ENCODE measurements at places on chromosomes 11 and 22. TPM values are rescaled to one million over a fixed set of nuclear protein-coding genes. Genes with fewer than 3 reads are reported as not detected.

DNA sequence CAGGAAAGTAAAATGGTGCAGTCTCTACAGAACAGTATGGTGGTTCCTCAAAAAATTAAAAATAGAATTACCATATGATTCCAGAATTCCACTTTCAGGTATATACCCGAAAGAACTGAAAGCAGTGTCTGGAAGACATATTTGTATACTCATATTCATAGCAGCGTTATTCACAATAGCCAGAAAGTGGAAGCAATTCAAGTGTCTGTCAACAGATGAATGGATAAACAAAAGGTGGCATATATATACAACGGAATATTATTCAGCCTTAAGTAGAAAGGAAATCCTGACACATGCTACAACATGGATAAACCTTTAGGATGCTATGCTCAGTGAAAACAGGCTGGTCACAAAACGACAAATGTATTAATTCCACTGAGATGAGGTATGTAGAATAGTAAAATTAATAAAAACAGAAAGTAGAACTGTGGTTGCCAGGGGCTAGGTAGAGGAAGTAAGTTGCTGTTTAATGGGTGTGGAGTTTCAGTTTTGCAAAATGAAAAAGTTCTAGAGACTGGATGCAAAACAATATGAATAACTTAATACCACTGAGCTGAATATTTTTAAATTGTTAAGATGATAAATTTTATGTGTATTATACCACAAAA is 14.5 kb downstream of the SAA1 start:
- no peak overlapping the region for H3K4me3 ChIP-seq
- no peak overlapping the region for H3K27ac ChIP-seq
- DNase-seq: no peak

DNA sequence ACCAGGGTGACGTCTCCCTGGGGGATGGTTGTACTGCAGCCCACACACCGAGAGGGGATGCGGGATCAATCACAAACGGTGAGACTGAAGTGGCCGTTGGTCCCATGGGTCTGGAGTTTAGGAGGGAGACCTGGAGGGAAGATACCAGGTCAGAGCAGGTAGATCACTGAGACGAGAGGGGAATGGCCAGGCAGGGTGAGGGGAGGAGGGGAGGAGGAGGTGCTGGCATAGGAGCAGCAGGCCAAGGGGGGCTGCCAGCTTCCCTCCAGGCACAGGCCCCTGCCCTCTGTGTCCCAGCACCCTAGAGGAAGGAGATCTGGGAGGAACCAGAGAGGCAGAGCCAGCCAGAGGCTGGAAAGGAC is 7.0 kb downstream of the MAPK8IP2 start:
- H3K4me3 ChIP-seq: no peak overlapping the region
- H3K27ac ChIP-seq: no peak overlapping the region
- no peaks in the 10 kb centered on the region for H3K36me3 ChIP-seq
- no peak for DNase-seq

- no peak overlapping the region for H3K27ac ChIP-seq
- H3K4me1 ChIP-seq: no peaks in the 10 kb centered on the region
- DNase-seq: no peak
- no peaks in the 10 kb centered on the region for H3K36me3 ChIP-seq
Observed at GRCh38 chr11:72730243-72730642, 22.0 kb downstream of the ARAP1 start.

- no peaks in the 10 kb centered on the region for H3K4me1 ChIP-seq
- no peak overlapping the region for H3K4me3 ChIP-seq
- H3K27ac ChIP-seq: no peak overlapping the region
- no peaks in the 10 kb centered on the region for H3K36me3 ChIP-seq
- H3K27me3 ChIP-seq: no peaks in the 10 kb centered on the region
Observed at GRCh38 chr11:70331901-70332300, 61.4 kb downstream of the PPFIA1 start.

DNA sequence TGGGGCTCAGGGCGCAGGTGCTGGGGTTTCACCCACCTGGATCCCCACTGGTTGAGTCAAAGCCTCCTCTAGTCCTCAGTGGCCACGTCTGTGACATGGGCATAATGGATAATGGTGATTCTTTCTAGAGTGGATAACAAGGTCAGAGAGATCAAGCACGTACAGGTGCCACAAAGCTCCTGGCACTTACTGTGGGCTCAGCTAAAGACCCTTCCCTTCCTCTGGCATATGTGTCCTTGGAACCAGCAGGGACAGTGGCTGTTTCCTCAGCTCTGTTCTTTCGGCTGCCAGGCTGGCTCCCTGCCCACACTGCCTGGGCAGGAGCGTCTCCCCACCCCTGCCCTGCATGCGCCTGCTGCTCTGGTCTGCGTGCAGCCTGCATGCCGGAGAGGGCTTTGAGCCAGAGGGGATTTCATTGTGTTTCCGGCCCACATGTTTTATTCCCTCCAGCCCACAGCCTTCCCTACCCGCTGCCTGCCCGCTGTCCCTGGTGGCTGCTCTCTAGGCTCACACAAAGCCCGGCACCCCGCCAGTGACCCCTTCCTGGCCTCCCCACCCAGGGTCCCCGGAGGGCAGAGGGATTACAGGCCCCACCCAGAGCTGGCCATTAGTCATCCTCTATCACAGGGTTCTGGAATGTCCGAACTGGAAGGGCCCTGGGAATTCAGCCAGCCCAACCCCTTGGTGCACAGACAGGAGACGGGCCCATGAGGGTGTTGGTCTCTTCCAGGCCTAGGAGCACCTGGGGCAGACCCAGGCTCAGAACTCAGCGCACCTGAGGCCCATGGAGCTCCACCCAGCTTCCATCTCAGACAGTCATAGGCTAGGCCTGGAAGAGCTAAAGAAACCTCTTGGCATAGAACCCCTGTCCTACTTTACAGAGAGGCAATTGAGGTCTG is 55.3 kb upstream of the GCAT start:
- no peaks in the 10 kb centered on the region for H3K27me3 ChIP-seq
- peaks cover 23% of the 10 kb centered on the region for H3K4me1 ChIP-seq
- no peaks in the 10 kb centered on the region for H3K36me3 ChIP-seq
- peak overlapping the region; percentile 95 for H3K27ac ChIP-seq

GRCh38 chr11:925158-925495 is 543 bp upstream of the AP2A2 start:
- H3K27ac ChIP-seq: peak overlapping the region; percentile 89
- H3K4me3 ChIP-seq: peak overlapping the region; percentile 84
- H3K27me3 ChIP-seq: no peaks in the 10 kb centered on the region
- DNase-seq: peak; percentile 49
- no peaks in the 10 kb centered on the region for H3K36me3 ChIP-seq

- no peak overlapping the region for H3K4me3 ChIP-seq
- no peak for DNase-seq
- no peaks in the 10 kb centered on the region for H3K27me3 ChIP-seq
- no peaks in the 10 kb centered on the region for H3K36me3 ChIP-seq
Observed at GRCh38 chr11:82003024-82003423, 730.6 kb downstream of the FAM181B start.

DNA sequence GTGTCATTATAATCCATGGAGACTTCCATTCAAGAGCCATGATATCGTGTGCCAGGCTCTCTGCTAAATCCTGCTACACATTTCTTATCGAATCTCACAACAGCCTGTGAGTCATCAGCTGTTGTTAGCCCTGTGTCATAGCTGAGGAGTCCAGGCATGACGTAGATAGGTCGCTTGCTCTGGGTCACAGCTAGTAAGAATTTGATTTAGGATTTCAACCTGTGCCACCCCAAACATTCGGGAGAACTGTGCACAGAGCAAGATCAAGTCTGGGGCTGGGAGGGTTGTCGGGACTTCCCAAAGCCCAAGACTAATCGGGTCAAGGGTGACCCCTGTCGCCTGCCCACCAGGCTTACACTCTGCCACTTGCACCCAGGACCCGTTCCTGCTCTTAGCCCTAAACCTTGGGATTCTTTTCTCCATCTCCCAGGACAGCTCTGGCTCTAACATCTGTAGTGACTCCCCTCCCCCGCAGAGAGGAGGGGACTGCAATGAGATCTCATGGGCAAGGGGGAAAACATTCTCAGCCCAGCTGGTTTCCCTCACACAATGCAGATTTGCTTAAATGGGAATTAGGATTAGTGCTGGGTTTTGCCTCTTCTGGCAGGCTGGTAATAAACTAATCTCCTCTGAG is 34.3 kb downstream of the TSPAN18 start:
- peak overlapping the region; percentile 87 for H3K27ac ChIP-seq
- no peaks in the 10 kb centered on the region for H3K36me3 ChIP-seq

The NLRP10 gene
- not detected for total RNA-seq

Data from uterus (tissue), 4 donors.